Mucosa of gallbladder (tissue), 1 donor: ENCODE measurements at places on chromosomes 7 and 10. TPM values are rescaled to one million over a fixed set of nuclear protein-coding genes. Genes with fewer than 3 reads are reported as not detected.

Gene LRIT1
- total RNA-seq, result not detected

DNA sequence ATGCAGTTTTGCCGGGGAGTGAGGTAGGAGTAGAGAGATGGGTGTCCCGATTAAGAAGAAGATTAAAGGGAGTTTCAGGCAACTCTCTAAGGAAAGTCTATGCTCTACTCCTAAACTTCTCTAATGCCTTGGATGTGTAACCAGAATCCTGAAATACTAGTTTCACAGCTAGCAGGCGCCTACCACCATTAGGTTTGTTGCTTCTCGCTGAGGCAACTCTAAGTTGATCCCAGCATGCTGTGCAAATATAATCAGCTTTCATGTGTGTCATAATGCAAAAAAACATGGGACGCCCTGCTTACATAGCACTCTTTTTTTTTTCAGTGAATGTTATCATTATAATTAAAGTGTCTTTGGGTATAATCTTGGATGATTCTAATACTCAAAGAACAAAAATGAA is 50.4 kb upstream of the FAM3C start:
- no peak for DNase-seq

DNA sequence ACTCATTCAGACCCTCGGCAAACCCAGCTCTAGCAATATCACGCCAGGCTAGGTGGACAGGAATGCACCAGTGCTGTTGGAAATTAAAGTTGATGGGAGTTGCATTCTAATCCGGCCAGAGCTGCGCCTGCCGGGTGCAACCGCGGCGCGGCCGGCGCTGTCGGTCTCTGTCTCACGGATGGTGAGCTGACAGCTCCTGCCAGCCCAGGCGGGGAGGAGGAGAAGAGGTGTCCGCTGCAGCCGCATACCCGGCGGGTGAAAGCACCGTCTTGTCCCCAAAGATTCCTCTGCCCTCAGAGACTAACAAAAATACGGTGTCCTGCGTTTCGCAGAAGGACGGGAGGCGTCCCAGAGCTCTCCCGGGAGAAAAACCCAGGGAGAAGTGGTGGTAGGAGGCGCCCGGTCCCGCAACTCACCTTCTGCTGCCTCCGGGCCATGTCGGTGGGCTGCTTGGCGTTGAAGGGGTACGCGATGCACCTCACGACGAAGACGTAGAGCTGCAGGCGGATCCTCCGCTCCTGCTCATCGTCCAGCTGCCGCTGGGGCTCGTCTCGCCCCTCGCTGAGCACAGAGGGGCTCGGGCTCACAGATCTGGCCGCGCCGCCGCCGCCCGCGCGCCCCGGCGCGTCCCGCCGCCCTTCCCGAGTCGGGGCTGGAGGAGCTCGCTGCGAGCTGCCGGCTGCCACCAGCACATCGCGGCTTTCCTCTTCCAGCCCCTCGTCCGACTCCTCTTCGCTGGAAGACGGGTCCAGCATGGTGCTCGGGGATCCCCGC is 490 bp downstream of the CADPS2 start:
- DNase-seq, result peak; percentile 28

DNA sequence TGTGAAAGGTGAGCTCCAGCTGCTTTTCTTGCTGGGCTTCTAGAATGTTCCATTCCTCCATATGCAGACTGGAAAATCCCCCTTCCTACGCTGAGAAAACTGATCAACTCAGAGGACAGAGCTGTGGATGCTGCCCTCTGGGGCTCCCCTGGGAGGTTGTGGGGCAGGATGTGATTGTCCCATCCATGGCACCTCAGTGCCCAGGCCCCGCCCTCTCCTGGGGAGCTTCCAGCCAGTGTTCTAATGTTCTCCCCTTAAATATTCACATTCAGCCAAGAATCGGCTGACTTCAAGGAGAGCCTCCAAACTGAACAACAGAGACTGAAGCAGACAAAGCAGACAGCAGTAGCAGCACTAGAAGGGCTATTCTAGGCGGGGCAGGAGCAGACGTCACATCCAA is 55.0 kb downstream of the RAMP3 start:
- DNase-seq, result no peak

GRCh38 chr10:101286248-101287046 is 57.2 kb upstream of the LBX1 start:
- no peak for DNase-seq
